Mammary epithelial cell (primary cell): ENCODE measurements at places on chromosomes 1 and 21. TPM values are rescaled to one million over a fixed set of nuclear protein-coding genes. Genes with fewer than 3 reads are reported as not detected.

SLC35D1 gene
- 25.0 TPM for total RNA-seq

LY9 gene
- total RNA-seq, result not detected in 2 replicates

TTC39A gene
- 1.0 TPM for total RNA-seq

ANGPTL1 gene
- total RNA-seq, result not detected

HAO2 gene
- not detected in 2 replicates for total RNA-seq

NEK7 gene
- 89.2 TPM for total RNA-seq

NPPB gene
- 0.17 TPM for total RNA-seq

PLPPR5 gene
- not detected for total RNA-seq

GUCA2B gene
- total RNA-seq, result not detected

TAL1 gene
- total RNA-seq, result not detected

ADAMTS4 gene
- total RNA-seq, result 0.17 TPM

CNR2 gene
- not detected in 2 replicates for total RNA-seq

USH2A gene
- not detected in 2 replicates for total RNA-seq

CASZ1 gene
- total RNA-seq, result 12.1 and 14.1 TPM in 2 replicates
